Heart right ventricle (tissue), 16 donors: ENCODE measurements at places on chromosomes 6 and 20. TPM values are rescaled to one million over a fixed set of nuclear protein-coding genes. Genes with fewer than 3 reads are reported as not detected.

DNA sequence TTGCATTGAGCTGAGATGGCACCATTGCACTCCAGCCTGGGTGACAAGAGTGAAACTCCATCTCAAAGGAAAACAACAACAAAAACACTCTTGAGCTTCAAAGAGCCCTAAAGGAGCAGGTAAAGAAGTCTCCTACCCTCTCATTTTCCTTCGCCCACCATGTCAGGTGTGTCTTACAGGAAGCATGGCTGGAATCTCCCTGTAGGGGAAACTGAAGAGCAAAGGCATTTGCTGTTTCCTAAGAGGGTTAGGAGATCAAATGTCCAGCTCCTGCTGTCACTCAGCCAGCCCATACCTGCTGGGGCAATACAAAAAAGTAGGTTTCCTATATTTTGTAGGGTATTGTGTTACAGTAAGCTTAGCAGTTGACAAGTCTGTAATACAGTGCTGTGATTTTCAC lies 43.3 kb downstream of the SPATA2 start:
- no peak for DNase-seq

DNA sequence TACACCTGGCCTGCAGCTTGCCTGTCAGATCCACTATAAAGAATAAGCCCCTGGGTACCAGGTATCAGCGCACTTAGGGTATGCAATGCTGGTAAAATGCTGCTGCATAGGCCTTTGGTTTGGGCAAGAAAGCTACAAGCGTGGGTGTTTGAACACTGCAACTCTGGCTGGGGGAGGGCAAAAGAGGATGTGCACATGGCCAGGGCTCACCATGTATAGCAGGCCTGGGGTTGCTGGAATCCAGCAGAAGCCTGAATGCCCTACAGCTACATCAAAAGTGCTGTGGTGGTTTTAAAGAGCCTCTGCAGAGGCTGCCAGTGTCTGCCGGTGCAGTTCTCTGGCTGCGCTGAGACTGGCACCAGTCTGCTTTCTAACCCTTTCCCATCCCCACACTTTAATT lies 51.7 kb downstream of the UQCC1 start:
- DNase-seq, result no peak

GRCh38 chr6:158868122-158868480 lies 48.9 kb upstream of the EZR start:
- no peak for DNase-seq

EDN3 gene
- total RNA-seq, result 0.33 TPM

GRCh38 chr20:47865912-47866311 lies 80.6 kb upstream of the SULF2 start:
- DNase-seq, result no peak

SIM1 gene
- total RNA-seq, result not detected

DNA sequence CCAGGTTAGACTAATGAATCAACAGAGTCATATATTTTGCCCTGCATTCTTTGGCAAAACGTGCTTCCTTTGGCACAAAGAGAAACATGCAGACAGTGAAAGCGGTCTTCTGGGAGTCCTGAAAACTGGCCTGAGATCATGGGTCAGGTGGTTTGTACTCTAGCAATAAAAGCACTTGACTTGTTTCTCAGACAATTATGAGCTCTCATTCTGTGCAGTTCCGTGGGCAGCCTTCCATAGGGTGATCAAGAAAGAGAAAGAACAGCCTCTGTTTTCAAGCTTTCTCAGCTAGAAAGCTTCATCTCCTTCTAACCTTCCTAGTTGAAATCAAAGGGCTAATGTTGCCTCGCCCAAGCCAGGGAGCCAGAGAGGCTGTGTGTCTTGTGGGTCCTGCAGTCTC lies 62.7 kb upstream of the ISM1 start:
- DNase-seq, result no peak

MUC22 gene
- total RNA-seq, result 0.25 TPM

DNA sequence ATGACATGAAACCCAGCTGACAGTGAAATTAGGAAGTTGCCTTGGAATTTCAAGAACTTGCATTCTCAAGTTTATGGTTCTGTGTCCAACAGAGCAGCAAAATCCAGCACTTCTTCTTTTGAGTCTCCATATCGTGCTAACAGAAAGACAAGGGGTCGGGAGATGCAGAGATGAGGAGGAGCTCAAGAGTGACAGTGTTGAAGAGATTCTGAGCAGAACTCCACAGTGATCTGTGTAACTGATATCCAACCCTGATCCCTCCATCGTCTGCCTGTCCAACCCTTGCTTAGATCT lies 21.2 kb upstream of the BTN1A1 start:
- no peak for DNase-seq

DNA sequence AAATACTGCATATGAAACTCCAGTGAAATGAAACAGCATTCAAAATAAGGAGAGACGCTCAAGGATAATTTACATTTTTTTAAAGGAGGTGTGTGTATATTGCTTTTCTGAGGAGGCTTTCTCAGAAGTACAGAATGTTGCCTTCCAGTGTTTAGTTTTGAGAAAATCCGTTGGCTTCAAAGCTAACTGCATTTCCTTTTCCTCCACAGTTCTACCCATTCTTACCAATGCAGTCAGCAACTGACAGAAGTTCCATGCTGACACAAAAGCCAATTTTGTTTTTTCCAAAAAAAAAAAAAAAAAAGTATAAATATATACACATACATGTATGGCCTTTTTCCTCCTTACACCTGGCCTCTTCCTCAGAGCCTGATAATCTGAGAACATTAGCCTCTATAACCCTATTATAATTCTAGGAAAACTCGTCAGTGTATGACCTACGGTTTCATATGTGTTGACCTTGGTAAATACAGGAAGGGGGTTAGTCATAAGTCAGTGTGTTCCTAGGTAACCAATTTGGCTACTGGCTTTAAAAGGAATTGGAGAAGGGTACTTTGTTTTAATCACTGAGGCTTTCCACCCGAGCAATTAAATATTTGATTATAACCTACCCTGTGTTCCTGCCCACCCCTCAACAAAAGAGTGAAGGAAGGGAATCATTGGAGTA lies 24.2 kb downstream of the MGME1 start:
- no peak for DNase-seq

DNA sequence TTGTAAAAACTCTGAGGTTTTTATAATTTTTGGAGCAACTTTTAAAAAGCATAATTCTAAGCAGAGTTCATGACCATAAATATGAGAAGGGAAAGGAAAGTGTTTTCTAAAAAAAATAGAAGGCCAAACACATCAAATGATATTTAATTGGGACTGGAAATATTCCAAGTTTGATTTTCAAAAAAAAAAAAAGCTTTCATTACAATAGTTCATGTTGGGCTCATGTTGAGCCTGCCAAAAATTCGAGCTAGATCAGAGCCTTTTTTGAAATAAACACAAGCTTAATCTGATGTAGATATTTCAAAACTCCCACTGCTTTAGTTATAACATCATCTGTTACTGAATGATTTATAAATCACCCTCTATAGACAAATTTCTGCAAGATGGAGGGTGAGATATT lies 163.4 kb upstream of the DEFB112 start:
- DNase-seq, result no peak

- DNase-seq, result no peak
Observed at GRCh38 chr6:113009682-113010081, 662.6 kb downstream of the RFPL4B start.

GRCh38 chr6:140857739-140858380 lies 1274.9 kb upstream of the GJE1 start:
- DNase-seq, result no peak

STMND1 gene
- not detected for total RNA-seq
